ENCODE measurements at places on chromosomes 7 and 10.

DNA sequence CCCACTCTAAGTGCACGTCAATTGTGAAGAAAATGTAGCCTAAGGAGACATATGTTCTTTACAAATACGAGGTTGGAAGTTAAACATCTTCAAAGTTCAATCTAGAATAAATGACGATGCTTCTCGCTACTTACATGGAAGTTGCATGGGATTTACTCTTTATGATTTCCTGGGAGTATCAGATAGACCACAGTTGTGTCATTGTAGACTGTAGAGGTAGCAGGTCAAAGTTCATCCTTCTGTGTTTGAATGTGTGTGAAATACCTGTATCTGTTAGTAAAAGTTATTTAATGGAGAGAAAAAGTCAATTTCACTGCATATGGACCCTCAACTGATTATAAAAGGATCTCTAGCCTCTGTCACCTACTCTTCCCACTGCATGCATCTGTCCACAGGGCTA lies 112.6 kb downstream of the C1GALT1 start:
- no peaks in the 10 kb centered on the region for H3K27me3 ChIP-seq
- no peak overlapping the region for H3K4me3 ChIP-seq
- H3K27ac ChIP-seq = no peak overlapping the region
- no peaks in the 10 kb centered on the region for H3K36me3 ChIP-seq
- DNase-seq = no peak

- H3K27ac ChIP-seq = no peak overlapping the region
- H3K4me1 ChIP-seq = no peaks in the 10 kb centered on the region
- no peak for DNase-seq
- H3K36me3 ChIP-seq = no peaks in the 10 kb centered on the region
These were observed 36.0 kb downstream of the IGF2BP3 start for GRCh38 chr7:23434147-23434917.

- DNase-seq = no peak
- H3K4me3 ChIP-seq = no peak overlapping the region
These were observed 63.8 kb downstream of the TASOR2 start for GRCh38 chr10:5748394-5748803.

GRCh38 chr7:23184709-23185359 lies 3.0 kb downstream of the NUP42 start:
- no peak overlapping the region for H3K4me3 ChIP-seq
- peaks cover 36% of the 10 kb centered on the region for H3K36me3 ChIP-seq
- H3K4me1 ChIP-seq = peaks cover 32% of the 10 kb centered on the region

GRCh38 chr10:72484521-72484920 lies 129.8 kb upstream of the DNAJB12 start:
- no peaks in the 10 kb centered on the region for H3K4me1 ChIP-seq
- H3K4me3 ChIP-seq = no peak overlapping the region
- no peaks in the 10 kb centered on the region for H3K36me3 ChIP-seq
- no peak for DNase-seq
- no peaks in the 10 kb centered on the region for H3K27me3 ChIP-seq
- no peak overlapping the region for H3K27ac ChIP-seq

Measured in activated CD4-positive, alpha-beta T cell treated with anti-CD3 and anti-CD28 coated beads for 36 hours (primary cell).